RPMI7951 (cell line): ENCODE measurements at places on chromosomes 16 and 17. TPM values are rescaled to one million over a fixed set of nuclear protein-coding genes. Genes with fewer than 3 reads are reported as not detected.

TOP2A gene
- 303 and 315 TPM in 2 replicates for total RNA-seq

ADCY7 gene
- 15.9 and 24.6 TPM in 2 replicates for total RNA-seq

NPIPA8 gene
- not detected in 2 replicates for total RNA-seq

NPB gene
- total RNA-seq: 3.7 and 3.9 TPM in 2 replicates

FLII gene
- total RNA-seq: 130 and 143 TPM in 2 replicates

DNA sequence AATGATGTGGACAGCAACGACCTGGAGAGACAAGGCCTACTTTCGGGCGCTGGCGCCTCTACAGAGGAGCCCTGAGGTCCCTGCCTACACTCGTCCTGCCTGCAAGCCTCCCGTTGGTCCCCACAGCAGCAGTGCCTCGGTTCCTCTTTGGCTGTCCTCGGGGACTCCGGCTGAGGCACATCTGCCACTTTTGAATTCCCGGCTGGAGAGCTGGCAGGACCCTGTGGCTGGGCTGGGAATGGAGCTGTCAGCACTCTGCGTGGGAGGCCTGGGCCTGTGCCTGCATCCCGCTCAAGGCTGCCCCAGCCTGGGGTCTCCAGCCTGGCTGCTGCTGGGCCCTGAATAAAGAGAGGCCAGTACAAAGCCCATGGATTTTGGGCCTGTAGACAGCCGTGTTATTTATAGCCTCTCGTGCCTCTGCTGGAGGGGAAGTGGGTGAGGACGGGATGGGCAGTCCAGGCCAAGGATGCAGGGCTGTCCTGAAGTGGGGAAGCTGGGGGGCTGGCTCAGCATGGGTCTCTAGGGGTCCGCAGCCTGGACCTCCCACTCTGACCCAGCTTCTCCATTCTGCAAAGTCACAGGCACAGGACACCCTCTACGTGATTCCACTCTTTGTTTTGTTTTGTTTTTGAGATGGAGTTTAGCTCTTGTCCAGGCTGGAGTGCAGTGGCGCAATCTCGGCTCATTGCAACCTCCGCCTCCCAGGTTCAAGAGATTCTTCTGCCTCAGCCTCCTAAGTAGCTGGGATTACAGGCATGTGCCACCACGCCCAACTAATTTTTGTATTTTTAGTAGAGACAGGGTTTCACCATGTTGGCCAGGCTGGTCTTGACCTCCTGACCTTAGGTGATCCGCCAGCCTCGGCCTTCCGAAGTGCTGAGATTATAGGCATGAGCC is 10.6 kb upstream of the SPNS2 start:
- DNase-seq: no peak

GRCh38 chr17:55660178-55660886 is 62.3 kb downstream of the TMEM100 start:
- DNase-seq: peak; percentile 26

DNA sequence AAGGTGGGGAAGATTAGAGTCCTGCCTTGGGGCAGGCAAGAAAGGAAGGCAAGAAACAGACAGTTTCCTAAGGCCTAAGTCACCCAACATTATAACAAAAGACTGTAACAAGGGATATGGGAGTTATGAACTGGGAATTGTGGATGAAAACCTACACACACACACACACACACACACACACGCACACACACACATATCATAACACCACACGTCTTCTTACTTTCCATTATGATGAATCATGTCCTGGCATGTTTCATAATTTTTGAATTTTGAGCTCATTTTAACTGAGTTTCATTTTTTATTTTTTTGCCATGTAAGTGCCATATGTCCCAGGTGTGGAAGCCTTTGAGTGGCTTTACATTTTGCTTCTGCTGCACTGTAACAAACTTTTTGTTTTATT is 29.9 kb downstream of the HS3ST2 start:
- no peak for DNase-seq

- DNase-seq: peak; percentile 69
Observed at GRCh38 chr16:75265911-75266701, 14.7 kb upstream of the BCAR1 start.

DNA sequence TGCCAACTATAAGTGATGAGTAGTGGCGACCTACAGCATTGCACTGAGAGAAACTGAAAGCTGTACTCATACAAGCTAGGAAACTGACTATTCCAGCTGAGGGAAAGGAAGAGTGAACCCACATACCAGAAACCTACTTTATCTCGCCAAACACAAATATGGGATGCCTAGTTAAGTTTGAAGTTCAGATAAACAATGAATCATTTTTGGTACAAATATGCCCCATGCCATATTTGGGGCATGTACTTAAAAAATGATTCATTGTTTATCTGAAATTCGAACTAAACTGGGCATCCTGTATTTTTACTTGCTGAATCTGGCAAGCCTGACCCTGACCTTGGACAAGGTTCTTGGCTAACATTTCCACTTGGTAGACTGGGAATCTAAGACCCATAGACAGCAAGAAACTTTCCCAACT is 527.8 kb upstream of the PSMD7 start:
- DNase-seq: peak; percentile 57

GRCh38 chr17:79042421-79043190 is 18.6 kb downstream of the C1QTNF1 start:
- peak; percentile 58 for DNase-seq

- DNase-seq: peak; percentile 42
Observed at GRCh38 chr17:13581925-13582324, 19.8 kb downstream of the HS3ST3A1 start.

DNA sequence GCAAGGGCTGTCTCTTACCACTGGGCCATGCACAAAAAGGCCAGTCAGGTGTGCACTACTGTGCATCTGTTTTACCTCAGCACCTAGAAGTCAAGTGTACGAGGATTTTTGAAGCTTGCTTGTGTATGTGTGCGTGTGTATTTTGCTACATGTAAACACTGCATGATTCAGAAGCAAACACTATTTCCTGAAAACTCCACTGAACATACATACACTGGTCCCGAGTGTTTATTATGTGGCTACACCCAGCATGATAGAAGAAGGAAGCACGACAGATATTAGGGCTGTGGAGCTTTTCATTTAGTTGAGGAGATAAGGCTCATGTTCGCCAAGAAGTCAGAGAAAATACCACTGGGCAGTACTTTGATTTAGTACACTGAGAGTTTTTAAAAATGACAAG is 89.2 kb downstream of the ZZEF1 start:
- no peak for DNase-seq
